ENCODE measurements at places on chromosomes 1 and 21.

DNA sequence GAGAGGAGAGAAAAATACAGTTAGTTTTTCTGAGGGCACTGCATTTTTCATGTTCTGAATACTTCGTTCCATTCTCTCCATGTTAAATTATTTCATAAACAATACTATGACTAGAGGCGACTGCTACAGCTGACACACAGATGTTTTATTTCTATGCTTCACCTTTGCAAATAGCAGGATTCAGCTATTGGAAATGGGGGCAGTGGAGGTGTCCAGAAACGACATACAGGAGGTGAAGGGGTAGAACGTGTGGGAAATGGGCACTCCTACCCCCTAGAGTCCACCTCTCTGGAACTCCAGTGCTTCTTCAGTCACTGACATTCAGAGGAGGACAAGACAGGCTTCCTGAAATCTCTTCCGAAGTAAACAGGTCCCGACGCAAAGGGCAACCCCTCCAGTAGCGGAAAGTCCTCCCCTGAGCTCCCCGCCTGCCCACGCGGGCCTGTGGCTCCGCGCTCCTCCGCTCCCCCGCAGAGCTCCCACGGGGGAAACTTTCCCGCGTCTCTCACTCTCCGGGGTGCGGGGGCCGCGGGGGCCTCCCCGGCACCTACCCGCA lies 480 bp downstream of the DPYD start:
- DNase-seq: no peak

DNA sequence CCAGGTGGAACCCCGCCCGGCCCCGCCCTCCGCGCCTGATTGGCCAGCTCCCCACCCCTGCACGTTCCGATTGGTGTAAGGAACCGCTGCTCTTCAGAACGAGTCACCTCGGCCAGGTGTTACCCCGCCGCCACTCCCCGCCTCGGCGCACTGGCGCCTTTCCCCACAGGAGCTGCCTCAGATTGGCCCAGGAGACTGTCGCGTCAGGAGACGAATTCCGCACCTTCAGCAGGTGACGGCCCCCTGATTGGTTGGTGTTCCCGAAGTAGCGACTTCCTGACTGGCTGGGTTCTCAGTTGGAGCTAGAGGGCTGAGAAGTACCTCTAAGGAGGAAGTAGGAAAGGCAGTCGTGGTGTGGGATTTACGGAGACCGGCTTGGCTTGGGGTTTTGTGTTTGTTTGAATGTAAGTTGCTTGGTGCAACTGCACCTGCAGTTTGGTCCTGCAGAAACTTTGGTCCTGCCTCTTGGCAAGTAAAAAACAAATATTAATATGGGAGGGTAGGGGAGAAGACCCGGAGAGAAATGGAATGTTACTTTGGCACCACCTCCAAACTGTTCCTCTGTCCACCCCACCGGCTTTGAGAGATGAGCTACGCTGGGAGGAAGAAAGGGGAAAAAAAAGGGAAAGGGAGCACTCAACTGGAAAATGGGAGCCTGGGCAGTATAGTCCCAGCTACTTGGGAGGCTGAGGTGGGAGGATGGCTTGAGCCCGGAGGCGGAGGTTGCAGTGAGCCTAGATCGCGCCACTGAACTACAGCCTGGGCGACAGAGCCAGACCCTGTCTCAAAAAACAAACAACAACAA lies 415 bp upstream of the F11R start:
- DNase-seq: no peak

GRCh38 chr1:152034654-152035538 lies 1.9 kb downstream of the S100A11 start:
- DNase-seq: no peak

GRCh38 chr1:223030871-223031400 lies 112.1 kb downstream of the TLR5 start:
- DNase-seq: no peak

DNA sequence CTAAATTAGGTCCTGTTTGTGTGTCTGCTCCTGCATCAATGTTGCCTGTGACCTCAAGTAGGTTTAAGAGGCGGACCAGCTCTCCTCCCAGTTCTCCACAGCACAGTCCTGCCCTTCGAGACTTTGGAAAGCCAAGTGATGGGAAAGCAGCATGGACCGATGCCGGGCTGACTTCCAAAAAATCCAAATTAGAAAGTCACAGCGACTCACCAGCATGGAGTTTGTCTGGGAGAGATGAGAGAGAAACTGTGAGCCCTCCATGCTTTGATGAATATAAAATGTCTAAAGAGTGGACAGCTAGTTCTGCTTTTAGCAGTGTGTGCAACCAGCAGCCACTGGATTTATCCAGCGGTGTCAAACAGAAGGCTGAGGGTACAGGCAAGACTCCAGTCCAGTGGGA lies 79.9 kb downstream of the PRDM2 start:
- DNase-seq: no peak

DNA sequence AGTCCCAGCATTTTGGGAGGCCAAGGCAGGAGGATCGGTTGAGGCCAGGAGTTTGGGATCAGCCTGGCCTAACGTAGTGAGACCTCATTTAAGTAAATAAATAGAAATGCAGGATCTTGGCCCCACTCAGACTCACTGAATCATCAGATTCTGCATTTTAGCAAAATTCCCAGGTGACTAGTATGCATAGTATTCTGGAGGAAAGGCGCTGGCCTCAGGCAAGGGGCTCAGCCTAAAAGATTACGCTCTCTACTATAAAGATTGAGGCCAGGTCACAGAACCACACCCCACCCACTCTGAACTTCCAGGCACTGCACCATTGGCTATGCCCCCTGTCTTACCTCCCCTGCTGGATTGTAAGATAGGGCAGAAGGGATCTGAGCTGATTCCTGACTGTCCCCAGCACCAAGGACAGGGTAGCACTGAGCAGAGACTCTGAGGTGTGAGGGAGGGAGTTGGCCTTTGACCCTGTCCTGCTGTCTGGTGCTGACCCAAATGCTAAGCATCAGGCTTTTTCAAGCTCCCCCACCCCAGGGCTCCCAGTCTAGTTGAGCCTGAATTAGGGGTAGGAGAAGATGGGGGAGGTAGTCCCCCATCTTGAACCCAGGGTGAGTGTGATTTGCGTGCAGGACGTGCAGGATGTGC lies 2.7 kb downstream of the FOXE3 start:
- no peak for DNase-seq
